ENCODE measurements at places on chromosomes 16 and 17.

DNA sequence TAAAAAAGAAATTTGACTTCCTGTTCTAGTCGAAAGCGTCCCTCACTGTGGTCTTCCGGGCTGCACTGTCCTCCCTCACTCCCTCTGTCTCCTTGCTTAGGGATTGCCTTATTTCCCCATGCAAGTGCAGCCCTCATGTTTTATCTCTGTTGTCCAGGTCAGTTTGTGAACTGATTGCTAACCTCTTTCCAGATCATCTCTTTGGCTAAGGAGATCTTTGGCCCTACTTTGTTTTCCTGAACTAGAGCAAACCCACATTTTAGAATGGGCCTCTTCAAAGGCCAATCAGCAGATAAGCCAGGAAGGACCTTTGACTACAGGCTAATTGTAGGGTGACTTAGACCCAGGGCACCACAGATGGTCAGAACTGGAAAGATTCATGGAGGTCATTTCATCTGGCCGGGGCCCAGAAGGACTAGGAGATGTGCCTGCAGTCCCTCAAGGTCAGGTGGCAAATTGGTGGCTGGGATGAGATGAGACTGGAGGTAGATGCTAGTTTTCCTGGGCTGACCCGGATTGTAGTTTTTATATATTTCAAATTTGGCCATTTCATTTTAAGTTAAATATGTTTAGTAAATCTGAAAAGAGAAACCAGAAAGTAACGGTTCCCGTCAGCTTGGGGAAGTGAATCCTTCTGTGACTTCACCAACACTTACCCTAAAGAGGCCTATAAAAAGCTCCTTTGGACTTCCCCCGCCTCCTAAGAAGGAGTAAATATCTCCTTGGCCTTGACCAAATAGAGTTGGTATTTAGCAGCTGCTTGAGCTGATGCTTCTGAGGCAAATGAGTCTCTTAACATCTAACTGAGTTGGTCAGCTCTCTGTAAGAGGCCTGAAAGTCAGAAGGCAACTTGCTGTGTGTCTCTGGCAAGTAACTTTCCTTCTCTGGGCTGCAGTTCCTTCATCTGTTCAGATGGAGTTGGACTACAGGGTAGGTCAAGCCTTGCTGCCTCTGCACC, 6.2 kb upstream of the SLC25A19 start:
- no peak for DNase-seq

- peak; percentile 99 for DNase-seq
These were observed 296.2 kb upstream of the IRX3 start for GRCh38 chr16:54582631-54583250.

- DNase-seq: no peak
These were observed 58.7 kb upstream of the DLX4 start for GRCh38 chr17:49910094-49910857.

DNA sequence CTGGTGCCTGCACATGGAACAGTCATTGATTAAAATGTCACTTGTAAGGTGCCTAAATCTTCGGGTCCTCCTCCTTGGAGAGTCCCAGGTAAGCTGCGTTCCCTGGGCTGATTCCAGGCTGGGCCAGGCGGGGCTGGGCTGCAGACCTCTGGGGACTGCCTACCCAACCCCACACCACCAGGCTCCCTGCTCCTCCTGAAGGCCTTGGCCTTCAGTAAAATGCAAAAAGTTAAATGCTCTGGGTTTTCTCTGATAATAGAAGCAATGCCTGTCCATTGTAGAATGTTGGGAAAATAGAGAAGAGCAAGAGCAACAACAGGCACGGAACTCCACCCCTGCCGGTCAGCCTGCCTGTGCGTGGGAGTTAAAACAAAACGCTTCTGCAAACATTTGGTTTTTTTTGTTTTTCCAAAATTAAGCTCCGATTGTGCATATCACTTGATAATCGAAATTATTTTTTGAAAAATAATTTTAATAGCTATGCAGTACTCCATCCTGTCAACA, 363.9 kb downstream of the SEC14L1 start:
- DNase-seq: no peak

DNA sequence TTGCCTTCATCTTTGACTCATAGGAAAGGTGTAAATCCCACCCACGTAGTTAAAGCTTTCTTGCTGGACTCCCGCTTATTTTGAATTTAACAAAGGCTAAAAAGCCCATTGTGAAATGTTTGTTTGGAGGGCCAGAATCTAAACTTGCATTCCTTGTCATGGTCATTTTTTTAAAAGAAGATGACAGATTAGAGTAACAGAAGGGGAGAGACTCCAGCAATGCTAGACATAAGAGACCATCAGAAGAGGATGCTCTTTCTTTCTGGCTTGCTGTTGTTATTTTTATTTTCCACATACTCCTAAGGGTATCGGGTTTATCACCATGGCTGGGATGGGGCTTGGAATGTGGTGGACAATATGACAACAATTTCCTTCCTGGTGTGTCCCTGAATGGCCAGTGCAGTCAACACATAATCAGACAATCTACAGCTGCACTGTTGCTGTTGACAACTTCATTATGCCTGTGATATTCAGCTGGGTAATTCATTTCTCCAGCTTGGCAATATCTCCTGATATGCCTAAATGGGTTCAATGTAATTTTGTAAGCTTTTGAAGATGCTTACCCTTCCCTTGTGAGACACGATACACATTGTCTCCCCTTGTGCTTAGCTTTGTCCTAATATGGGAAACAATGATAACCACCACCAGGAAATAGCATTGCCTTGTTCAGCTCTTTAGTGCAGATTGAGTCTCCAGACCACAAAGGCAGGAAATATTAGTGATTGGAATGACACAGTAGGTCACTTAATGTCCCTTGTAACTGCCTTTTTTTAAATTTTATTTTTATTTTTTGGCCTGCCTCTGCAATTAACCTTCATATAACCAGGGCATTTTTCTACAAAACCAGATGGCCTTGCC, 164.3 kb downstream of the ANKFN1 start:
- DNase-seq: no peak

DNA sequence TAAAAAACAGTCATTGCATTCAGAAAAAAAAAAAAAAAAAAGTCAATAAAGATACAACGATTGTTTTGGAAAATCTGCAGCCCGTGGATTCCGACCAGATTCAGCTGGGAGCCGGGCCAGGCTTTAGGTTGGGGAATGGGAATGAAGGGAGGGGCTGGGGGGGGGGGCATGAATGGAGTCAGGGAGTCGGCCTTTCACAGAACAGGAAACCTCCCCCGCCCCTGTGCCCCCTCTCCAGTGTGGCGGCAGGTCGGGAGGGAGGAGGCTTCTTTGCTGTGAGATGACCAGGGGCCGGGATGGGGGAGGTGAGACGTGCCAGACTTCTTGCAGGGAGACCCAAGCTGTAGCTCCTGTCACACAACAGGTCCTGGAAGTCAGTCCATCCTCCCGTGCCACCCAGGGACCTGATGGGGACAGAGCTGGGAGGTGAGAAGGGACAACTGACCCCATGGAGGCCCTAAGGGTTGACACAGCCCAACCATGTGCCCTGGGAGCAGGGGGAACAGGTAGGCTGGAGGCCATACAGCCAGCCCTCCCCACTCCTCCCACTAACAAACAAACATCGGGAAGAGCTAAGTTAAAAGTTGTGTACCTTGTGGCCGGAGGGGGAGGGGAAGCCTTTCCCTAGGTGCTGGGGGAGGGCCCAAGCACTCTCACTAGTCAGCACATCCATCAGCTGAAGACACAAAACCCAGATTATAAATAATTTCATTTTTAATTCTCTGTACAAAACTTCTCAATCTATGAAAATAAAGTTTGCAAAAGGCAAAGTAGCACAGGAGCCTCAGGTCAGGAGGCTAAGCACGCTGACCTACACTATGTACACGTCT, 25.2 kb downstream of the SREBF1 start:
- DNase-seq: no peak

DNA sequence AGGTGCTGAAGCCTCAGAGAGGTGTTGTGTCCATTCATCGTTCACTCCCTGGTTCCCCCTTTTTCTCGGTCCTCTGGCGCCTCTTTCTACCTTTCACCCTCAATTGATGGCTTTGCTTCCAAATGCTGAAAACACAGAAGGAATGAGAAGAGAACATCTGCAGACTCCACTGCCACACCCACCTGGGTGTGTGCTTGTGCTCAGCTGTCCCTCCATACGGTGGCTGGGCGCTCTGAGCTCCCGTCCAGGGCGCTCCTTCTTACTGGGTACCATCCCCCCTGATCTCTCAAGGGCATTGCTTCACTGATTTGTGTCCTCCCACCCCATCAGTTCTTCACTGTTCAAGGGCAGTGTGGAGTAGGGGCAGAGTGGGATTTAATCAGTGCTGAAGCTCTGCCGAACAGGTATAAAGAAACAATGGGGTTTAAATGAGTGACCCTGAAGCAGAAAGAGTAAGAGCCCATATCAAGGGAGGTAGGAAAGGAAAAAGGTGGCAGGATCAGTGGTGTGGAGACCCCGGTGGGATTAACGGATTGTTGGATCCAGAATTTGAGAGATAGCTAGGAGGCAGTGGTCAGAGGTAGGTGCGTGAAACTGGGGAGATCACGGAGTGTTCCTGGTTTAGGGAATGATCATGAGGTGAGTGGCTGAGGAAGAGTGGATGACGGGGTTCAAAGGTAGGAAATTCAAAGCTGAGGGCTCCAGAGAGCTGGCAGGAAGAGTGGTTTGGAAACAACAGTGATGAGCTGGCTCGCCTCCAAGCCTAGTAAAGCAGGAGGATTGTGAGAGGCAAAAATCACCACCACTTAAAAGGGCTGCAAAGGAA, 40.8 kb downstream of the MRTFB start:
- DNase-seq: no peak

- no peak for DNase-seq
These were observed 53.0 kb downstream of the GPRC5B start for GRCh38 chr16:19831678-19832077.

GRCh38 chr17:42844761-42845555, 578 bp downstream of the AOC2 start:
- no peak for DNase-seq

DNA sequence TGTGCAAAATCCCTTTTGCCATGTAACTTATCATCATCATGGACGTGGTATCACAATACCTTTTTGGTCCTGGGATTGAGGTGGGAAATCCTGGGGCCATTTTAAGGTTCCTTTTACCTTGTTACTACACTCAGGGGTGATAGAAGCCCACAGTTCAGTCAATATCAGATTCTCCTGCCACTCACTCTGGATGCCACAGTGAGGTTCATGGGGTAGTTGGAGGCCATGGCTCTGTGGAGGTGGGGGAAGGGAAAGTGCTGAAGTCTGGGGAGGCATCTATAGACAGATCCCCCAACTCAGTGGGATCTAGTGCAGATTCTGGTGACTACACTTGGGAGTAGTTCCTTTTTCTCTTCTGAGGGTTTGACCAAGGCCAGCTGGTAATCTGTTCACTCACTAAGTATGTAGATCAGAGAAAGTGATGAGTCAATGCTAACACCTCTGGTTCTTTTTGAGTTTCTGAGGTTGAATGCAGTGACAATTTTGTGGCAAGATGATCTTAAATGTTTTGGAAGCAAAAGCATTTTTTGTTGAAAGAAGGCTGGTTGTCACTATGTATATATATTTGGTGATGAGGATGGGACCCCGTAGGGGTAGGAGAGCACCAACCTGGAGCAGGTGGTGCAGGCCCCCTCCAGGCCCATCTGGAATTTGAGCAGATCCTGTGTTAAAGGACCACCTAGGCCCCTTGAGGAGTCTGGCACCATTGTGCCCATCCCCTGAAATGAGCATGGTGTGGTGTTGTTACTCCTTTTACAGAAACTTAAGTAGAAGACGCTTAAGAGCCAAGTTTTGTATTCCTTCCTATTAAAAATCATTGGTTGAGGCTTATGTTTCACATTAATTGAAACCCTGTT, 18.8 kb upstream of the IRF8 start:
- no peak for DNase-seq

DNA sequence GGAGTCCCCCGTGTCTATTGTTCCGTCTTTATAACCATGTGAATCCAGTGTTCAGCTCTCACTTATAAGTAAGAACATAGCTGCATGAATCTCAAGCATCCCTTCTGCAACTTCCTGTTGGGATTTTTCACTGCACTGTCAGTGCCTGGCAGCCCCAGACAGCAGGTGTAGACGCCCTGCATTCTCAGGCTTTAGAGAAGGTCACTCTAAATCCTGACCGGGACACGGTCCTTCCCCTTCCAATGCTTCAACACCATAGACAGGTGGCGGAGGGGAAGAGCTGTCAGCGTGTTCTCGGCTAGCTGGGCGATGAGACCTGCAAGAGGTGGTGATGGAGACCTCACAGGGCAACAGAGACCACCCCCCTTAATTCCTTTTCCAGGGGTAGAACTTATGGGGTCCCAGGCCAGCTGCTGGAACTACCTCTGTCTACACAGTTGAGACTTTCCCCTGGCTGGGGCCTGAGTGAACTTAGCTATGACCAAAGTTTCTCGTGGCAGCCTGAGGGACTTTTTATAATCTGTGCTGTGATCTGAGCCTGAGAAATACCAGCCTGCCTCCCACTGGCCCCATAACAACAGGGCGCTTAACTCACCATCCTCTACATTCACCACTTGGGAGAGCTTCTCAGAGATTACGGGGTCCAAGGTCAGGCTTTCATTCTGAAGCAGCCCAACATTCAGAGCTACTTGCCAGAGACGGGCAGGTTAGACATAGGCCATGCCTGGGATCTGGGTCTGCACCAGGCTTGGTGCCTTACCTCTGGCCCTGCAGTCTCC, 143.2 kb upstream of the TNRC6C start:
- DNase-seq: no peak

DNA sequence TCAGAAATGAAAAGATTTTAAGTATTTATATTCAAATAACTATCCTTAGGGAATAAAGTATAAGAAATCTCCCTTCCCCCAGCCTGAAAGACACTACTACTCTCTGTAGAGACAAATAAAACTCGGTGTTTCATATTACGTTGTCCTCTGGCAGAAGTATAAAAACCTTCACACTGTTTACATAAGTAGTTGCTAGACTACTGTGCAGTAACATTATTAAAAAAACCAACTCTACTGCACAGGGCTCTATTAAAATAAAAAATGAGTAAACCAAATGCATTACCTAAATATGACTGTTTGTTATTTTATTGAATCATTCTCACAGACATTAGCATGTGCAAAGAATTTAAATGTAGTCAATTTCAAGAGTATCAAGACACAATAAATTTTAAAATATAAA, 67.4 kb downstream of the MED13 start:
- no peak for DNase-seq

GRCh38 chr16:58904291-58904690, 170.2 kb upstream of the GOT2 start:
- no peak for DNase-seq

DNA sequence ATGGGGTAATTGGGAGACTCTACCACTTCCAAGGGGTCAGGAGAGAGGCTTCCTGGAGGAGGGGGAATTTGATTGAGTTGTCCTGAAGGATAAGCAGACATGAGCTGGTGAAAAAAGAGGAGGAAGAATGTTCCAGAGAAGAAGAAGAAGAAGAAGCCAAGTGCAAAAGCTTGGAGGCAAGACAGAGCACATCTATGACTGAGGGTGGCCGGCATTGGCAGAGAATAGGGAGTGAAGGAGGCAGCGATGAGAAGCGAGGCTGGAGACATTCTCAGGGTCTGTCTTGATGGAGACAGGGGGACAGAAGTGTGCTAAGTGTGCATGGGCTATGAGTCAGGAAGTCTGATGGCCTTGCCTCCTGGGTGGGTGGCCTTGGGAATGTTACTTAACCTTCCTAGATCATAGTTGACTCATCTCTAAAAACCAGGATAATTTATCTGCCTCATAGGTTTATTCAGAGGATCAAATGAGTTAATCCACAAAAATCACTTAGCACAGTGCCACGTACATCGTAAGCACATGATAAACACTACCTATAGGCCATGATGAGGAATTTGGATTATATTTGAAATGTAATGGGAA, 171.7 kb downstream of the ABCC12 start:
- no peak for DNase-seq
